ENCODE measurements at places on chromosomes 4 and X.

DNA sequence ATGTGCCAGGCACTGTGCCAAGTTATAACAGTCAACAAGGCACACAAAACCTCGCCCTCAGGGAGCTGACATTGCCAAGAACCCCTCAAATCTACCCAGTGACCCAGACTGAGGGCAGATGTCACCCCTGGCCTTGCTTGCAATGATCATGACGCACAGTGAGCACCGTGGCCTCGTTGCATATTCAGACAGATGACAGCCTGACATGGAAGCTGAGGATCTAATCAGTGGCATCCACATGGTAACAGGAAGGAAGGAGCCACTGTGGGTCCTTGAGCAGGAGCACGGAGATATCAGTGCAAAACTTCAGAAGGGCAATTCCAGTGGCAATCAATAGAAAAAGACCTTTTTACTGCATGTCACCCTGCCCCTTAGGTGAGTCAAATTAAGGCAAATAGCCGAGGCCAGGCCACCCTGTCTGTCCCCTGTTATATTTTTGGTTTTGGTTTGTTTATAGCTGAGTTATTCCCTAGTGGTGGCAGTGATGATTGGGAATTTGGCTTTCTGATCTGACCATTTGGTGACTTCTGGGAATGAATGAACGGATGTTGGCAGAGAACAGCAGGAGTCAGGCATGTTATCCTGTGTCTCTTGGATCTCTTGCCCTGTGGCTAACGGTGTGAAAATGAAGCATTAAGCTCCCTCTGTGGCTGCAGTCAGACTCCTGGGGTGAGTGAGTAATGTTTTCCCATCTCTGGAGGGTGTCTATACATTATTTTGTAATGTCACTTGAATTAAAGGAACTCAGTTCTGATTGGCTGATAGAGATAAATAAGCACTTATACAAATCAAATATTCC lies 20.4 kb downstream of the WDR13 start:
- no peak for DNase-seq

- no peak for DNase-seq
Observed at GRCh38 chr4:25330335-25330734, 17.8 kb downstream of the ZCCHC4 start.

DNA sequence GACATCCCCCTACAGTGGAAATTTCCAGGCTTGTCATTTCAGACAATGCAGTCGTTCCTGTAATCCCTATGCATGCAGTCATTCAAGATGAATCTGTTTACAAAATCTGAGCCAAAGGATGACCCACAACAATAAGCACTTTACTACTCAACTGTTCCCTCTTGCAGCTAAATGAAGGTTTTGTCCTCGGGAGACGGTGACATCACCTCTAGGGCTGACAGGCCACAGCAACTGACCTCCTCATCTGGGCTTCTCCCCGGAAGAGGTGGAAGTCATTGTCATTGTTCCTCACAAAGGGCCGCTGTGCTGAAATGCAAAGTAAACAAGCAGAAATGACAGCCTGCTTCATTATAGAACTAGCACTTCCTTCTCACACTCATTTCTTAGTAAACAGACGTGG lies 29.2 kb downstream of the CLRN2 start:
- no peak for DNase-seq

- no peak for DNase-seq
Observed at GRCh38 chr4:17511051-17511450, 839 bp downstream of the QDPR start.

DNA sequence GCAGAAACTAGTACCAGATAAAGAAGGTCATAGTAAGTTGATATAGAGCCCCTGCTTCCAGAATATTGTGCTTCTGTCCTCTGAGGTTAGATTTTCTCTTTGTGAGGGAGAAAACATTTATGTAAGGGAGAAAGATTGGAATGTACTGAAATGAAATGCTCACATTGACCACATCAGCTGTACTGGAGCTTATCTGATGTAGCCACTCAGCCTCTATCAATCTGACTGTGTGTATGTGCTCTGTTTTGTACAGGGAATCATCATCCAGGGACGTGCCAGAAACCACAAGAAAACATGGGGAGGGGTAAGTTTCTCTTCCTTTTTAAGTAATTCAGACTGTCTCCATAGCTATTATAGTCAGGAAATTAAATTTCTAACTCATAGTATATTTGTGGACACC lies 56.8 kb downstream of the PRRG1 start:
- no peak for DNase-seq

DNA sequence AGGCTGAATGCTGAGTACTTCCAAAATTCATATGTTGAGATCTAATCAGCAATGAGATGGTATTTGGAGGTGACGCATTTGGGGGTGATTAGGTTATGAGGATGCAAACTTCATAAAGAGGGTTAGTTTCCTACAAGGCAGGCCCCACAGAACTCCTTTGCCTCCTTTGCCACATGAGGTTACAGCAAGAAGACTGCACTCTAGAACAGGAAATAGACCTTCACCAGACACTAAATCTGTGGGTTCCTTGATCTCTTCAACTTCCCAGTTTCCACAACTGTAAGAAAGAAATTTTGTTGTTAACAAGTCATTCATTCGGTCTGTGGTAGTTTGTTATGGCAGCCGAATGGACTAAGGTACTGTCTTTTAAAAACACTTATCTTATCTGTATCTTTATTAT lies 681.9 kb upstream of the HS3ST1 start:
- DNase-seq: no peak

- DNase-seq: peak; percentile 9
Observed at GRCh38 chr4:112170451-112170993, 25.3 kb downstream of the FAM241A start.

DNA sequence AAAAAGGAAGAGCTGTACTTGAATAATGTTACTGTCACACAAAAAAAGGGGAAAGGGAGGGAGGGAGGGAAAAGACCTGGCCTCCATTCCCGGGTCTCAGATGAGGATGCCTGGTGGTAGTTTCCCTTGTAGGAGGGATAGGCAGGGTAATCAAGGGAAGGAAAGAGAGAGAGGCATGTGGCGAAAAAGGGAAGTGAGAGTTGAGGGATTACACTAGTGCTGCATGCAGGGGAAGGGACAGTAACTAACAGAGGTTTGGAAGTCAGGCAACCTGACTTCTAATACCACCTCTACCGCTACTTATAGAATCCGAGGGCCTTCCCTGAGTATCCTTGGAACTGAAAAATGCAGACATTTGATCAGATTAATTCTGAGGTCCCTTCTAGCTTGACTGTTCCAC lies 821.7 kb upstream of the FTHL17 start:
- no peak for DNase-seq

DNA sequence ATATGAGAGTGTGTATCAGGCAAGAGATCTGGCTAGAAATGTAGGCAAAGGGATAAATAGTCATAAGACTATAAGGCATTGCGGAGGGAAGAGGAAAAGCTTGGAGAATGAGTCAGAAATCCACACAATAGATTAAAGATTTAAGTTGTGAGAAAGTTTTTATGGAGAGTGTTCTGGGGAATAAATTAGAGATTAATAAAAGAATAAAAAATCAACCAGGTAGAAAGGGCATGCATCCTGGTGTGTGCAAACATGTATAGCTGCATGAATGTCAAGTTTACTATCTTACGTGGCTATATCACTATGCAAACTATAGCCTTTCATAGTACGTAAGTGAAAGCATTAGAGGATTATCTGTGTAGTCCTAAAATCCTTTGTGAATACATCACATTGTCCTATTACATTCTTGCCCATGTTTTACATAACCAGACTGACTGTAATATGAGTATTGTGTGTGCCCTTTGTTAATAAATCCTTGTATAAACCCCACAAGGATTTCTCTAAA lies 36.9 kb downstream of the SNCA start:
- DNase-seq: no peak

DNA sequence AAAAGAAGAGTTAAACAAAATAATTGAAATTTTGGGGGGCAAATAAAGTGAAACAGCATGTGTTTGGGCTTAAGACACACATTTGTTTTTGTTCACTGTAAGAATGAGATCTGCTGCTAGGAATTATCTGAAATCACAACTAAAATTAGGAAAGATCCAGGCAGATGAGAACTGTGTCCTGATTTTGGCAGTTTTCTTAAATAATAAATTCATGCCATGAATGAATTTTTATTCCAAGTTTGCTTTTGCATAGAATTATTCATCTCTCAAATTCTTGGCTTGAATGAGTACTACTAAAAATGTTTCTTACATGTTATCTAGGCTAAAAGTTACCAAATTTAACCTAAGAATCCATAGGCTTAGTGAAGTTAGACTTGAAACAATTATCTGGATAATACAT lies 321.7 kb downstream of the ANK2 start:
- no peak for DNase-seq

- no peak for DNase-seq
Observed at GRCh38 chr4:26275281-26275680, 45.5 kb upstream of the RBPJ start.

- no peak for DNase-seq
Observed at GRCh38 chr4:94477227-94477626, 25.5 kb downstream of the PDLIM5 start.

DNA sequence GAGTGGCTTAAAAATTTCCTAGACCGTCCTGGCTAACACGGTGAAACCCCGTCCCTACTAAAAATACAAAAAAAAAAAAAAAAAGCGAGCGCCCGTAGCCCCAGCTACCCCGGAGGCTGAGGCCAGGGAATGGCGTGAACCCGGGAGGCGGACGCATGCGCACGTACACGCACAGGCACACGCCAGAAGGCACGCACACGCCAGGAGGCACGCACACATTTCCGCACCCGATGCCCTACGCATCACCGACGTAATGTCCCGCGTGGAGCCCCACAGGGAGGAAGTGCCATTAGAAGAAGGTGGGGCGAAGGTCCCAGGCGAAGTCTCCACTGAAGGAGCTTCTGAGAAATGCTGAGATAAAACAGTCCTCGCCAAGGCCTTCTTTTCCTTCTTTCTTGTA lies 41.4 kb downstream of the NLGN4X start:
- DNase-seq: no peak

GRCh38 chr4:105102016-105102415 lies 44.7 kb upstream of the TET2 start:
- no peak for DNase-seq

DNA sequence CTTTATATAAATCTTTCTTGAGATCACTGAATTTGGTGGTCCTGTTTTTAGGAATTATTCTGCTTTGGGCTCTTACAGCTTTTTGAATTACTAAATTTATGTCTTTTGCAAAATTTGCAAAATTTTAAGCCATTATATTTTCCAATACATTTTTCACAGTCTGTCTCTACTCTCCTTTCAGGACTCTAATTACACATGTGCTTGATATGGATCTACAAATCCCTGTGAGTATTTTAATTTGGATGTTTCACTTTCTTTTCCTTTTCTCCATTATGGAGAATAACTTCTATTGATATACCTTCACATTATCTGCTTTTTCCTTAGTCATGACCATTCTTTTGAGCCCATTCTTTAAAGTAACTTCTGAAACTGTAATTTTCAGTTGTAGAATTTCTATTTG lies 315.4 kb downstream of the DCAF12L2 start:
- no peak for DNase-seq

DNA sequence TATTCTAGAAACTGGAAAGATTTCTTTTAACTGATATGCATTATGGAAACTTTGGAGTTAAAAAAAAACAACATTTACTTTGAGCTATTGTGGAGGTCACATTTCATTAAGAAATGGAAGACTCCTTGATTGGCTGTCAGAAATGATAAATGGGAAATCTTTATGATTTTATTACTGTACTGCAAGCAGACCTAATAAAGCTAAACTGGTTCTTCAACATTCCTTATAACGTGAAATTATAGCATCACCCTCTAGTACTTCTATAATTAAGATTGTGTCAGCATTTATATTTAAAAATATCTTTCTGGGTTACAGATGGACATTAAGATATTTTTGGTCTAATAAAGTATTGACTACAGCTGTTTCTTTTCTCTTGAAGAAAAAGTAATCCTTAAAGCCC lies 213.8 kb upstream of the PACRGL start:
- DNase-seq: no peak

DNA sequence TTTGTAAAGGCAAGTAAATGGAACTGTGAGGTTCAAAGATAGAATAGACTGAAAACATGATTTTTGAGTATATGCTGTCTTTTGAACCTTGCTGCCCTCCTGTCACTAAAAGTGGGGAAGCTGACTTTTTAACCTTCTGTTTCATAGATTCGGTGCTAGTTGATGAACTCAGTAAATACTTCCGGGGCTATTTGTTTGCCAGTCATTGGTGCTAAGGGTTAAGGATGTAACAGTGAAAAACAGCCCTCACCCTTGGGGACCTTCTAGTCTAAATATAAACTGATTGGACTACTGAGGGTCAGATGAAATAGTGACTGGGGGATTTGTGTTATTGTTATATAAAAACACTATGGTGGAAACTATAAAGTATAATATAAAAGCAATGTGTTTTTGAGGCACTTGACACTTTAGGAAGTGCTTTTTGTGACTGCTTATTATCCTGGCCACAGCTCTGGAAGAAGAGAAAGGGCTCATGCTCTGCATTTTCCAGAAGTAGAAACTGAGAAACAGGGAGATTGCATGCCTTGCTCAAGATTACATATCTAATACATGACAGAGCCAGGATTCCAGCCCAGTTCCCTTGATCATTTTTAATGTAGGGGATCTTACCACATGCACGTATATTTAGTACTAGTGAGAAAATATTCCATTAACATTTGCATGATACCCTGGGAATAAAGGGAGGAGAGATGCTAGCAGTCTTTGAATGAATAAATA lies 3.9 kb downstream of the BST1 start:
- no peak for DNase-seq

GRCh38 chrX:38968344-38969216 lies 167.3 kb downstream of the MID1IP1 start:
- no peak for DNase-seq

DNA sequence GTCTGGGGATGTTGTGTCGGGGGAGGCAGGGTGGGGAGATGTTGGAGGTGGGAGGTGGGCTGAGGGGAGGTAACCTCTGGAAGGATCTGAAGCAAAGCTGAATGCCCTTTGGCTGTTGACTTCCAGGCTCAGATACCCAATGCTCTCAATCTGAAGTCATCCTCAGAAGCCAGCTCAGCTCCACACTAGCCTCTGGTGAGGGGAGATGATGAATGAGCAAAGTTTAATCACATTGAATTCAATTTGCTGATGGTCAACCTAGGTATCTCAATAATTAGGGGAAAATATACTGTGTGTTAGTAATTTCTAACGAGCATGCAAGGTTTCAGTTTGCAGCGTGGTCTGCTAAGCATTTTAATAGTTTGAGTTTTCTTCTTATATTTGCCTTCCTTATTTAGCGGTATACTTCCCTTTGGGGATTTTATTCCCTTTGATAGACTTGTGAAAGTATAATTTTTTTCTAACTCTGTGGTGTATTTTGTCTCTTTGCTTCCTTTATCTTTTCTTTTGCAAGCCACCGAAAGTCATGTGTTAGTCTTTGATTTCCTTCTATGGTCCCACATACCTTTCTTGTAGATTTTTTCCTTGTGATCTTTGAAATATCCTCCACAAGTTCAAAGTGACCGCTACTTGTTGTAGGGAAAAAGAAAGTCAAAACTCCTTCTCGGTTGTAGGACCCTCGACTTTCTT lies 146.3 kb upstream of the LEF1 start:
- no peak for DNase-seq

DNA sequence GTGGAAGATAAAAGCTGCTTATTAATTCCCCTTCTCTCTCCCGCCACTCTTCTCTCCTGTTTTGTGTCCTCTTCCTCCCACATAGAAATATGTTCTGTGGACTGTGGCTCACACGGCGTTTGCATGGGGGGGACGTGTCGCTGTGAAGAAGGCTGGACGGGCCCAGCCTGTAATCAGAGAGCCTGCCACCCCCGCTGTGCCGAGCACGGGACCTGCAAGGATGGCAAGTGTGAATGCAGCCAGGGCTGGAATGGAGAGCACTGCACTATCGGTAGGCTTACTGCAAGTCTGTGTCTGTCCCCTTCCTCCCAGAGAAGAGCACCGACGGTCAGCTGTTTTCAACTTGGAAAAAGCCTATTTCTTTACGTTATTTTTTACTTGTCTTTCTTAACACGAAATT lies 229.1 kb downstream of the DCTD start:
- DNase-seq: no peak

GRCh38 chr4:181008164-181008563 lies 1235.0 kb upstream of the TENM3 start:
- no peak for DNase-seq
